ENCODE measurements at places on chromosomes 11 and 22.

GRCh38 chr22:22855617-22856308 lies 31.9 kb upstream of the IGLL5 start:
- no peak for DNase-seq

GRCh38 chr11:9701799-9702198 lies 37.9 kb downstream of the SWAP70 start:
- no peak for DNase-seq

DNA sequence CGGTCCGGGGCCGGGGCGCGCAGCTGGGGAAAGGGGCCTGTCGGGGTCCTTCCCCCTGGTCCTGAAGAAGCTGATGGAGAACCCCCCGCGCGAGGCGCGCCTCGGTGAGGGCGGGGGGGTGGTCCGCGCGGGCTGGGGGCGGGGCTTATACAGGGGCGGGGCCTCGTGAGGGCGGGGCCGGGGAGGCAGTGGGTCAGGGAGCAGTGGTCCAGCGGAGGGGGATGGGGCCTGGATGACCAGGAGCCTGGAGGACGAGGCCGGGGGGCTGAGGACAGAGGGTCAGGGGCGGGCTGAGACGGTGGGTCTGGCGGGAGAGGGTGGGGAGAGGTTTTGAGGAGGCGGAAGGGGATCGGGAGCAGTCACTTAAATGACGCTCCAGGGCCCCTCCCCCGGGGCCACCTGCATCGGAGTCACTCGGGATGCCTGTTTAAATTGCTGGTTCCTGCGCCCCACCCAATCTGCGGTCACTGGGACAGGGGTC lies 396 bp downstream of the TEF start:
- peak; percentile 58 for DNase-seq

GRCh38 chr11:3929232-3929631 lies 73.8 kb downstream of the STIM1 start:
- DNase-seq, result no peak

- DNase-seq, result no peak
Measured at GRCh38 chr11:19715373-19715772, 2.7 kb downstream of the NAV2 start.

DNA sequence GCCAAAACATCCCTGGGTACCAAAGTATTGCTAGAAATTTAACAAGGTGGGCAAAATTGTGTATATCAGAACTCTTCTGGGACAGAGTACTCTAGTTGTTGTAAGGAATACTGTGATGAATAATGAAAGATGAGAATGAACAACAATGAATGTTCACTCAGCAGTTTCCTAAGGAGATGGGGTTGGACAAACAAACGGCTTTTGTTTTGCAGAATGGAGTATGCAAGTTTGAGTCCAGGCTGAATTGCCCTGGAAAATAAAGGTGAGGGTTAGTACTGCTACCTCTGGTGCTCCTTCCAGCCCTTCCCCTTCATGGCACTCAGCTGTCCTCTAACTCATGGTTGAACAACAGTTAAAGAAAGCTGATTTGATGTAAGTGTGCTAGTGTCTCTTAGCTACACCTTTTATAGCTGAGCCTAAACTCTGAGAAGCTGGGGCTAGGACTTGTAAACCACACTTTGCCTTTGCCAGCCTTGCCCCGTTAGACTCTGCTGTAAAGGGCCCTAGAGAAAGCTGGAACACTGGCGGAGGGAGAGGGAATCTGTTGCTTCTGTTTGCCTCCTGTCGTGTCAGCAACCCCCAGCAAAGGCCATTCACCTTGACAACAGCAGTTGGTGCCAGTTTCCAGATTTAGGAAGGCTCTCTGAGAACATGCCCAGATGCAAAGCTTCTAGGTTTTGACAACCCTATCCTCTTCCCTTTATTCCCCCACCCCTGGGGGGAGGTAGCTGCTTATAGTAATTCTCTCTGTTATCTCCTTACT lies 41.2 kb upstream of the POLD3 start:
- no peak for DNase-seq

DNA sequence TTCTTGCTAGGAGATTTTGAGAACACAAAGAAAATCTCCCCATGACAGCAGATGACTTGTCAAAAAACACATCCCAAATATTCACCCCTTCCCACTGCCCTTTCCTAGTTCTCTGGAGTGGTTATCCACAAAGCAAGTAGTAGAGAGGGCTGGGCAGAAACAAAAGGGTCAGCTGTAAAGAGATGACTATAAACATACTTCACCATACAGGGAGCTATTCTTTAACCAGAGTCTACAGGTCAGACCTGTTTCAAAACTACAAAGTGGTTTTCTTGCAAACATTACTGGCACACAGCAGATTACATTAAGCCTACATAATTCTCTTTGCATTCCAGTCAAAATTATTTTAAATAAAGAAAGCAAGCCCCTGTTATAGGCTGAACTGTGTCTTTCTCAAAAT lies 47.7 kb upstream of the NFRKB start:
- DNase-seq, result no peak

GRCh38 chr11:117900121-117900648 lies 23.7 kb upstream of the FXYD6 start:
- no peak for DNase-seq

DNA sequence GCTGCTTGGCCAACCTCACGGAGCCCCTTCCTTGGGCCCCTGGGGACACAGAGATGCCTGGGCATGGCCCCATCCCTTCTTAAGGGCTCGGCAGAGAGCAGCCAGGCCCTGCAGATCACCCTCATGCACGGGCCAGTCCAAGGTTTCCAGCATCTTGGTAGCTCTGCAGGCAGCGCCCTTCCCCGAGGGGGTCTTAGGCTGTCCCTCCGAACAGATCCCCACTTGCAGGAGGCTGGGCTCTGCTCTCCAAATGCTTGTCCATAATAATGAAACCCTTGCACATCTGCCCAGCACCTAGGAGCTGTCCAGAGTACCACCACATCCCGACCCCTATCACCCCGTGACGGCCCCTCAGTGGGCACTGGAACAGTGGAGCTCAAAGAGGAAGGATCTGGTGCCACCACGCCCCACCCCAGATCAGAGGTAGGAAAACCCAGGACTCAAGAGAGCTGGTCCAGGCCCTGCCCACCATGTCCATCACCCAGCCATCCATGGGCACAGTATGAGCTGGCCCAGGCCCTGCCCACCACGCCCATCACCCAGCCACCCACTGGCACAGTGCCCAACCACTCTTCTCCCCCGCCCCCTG lies 92.5 kb upstream of the PRR5 start:
- no peak for DNase-seq

DNA sequence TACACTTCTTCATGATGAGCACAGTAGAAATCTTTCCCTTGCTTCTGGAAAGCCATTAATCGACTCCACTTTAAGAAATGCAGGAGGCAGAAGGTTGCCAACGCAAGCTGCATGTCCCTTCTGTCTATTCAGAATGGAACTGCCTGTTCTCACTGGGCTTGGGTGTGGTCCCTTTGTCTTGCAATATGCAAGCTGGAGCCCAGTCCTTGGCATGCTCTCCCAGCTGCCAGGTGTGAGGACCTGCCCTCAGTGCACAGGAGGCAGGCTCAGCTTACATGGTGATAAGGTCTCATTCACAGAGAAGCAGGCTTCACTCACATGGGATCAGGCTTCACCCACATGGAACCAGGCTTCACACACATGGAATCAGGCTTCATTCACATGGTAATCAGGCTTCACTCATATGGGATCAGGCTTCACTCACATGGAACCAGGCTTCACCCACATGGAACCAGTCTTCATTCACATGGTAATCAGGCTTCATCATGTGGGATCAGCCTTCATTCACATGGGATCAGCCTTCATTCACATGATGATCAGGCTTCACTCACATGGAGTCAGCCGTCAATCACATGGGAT lies 59.2 kb upstream of the USP47 start:
- DNase-seq, result peak; percentile 88

DNA sequence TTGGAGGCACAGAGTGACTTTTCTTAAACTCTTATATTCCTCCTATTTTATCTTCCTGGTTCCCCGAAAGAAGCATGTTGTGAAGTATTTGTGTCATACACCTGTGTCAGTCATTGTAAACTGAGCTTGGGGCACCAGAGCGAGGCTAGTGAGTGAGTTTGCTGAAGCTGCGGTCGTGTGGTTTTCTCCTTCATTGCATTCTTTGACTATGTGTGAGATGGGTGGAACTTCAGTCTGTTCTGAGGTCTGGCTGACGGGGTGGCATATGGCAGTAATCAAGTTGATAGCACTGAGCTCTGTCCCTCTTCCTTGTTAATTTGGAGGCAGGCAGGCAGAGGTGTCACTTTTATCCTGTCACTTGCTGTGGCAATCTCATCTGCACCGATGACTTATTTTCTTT lies 4.2 kb downstream of the VPS26B start:
- DNase-seq, result no peak

- no peak for DNase-seq
Measured at GRCh38 chr11:45169310-45170072, 23.1 kb downstream of the PRDM11 start.

- DNase-seq, result no peak
Measured at GRCh38 chr11:114137838-114138237, 78.3 kb downstream of the ZBTB16 start.

- DNase-seq, result no peak
Measured at GRCh38 chr11:66151273-66151672, 81.2 kb downstream of the PACS1 start.
